ENCODE measurements at places on chromosomes 2 and 18. TPM values are rescaled to one million over a fixed set of nuclear protein-coding genes. Genes with fewer than 3 reads are reported as not detected.

DNA sequence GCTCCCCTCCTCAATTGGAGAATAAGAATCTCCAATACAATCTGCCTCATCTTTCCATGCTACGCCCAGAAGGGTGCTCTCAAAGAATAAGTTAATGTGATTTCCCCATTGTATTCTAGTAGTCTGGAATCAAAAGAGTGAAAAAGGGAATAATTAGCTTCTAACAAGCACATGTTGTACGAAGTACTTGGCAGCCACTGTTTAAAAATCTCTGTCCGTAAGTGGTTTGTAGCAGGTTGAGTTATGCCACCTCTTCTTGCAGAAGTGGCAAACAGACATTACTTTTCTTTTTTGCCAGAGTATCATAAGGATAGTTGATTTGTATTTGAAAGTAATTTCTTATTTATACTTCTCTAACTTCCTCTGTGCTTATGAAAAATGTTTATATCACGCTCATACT, 184.7 kb downstream of the CD226 start:
- DNase-seq = no peak

The SS18 gene
- 81.4 TPM for polyA plus RNA-seq

The SP140L gene
- polyA plus RNA-seq = 10.2 TPM

GRCh38 chr2:17877811-17878280, 621 bp upstream of the KCNS3 start:
- DNase-seq = no peak

DNA sequence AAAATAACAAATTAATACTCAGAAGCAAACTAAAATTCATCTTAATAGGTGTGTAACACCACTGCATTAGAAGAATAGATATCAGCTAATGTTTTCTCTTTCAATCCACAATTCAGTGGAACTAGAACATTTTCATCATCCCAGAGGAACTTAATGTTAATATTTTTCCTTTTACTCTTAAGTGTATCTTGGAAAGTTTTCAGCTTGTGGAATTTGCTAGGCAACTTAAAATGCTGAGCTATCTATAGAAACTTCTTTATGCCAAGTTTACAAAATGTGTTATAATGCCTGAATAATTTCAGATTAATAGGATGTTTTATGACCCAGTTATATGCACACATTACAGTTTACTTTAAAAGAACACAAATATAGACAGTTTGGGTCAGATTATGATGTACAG, 86.6 kb upstream of the FAM237A start:
- DNase-seq = no peak

GRCh38 chr2:176758426-176758825, 454.2 kb upstream of the HNRNPA3 start:
- DNase-seq = no peak

DNA sequence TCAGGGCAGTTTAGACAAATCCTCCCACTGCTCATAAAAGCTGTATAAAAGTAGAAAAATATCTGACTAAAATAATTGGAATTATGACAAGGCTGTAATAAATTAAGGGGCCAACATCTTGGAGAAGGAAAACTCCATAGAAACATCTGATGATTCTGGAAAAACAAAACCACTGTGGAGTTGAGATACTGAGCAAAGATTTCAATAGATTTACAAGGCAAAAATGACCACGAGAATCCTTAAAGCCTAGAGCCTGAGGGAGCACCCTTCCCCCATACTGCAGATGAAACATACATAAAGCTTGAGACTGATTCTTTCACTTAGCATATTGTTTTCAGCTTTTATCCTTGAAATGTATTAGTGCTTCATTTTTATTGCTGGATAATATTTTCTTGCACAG, 286.4 kb upstream of the MMADHC start:
- no peak for DNase-seq

DNA sequence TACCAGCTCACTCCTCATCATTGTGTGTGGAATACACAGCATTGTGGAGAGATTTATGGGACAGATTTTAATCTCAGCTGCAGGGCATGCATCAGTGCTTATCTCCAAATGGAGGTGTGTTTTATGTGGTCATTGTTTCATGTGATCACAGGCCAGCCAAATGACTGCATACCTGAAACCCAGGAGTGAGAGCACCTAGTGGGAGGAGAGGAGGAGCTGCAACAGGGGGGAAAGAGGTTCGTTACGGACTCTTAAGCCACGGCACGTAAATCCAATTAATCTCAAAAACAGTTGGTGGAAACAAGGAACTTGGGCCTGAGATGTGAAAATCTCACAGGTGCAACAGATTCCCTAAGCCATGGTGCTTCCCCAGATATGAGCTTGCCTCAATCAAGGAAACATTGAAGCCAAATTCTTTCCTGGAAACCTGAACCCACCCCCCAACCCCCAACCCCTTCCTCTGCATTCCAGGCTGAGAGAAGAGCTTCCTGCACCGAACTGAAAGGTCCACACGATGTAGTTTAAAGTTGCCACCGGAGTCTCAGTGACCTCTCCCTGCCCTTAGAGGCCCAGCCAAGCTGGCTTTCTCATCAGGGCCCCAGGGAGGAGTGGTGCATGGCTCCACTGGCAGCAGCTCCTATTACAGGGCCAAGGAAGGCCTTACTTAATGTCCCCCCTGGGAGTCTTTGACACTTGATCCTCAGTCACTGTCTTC, 167.4 kb downstream of the C1D start:
- peak; percentile 87 for DNase-seq

The EN1 gene
- polyA plus RNA-seq = not detected

The TSGA10 gene
- polyA plus RNA-seq = 14.7 TPM

The PAX3 gene
- polyA plus RNA-seq = 0.13 TPM

The CTNNA2 gene
- polyA plus RNA-seq = 4.2 TPM

DNA sequence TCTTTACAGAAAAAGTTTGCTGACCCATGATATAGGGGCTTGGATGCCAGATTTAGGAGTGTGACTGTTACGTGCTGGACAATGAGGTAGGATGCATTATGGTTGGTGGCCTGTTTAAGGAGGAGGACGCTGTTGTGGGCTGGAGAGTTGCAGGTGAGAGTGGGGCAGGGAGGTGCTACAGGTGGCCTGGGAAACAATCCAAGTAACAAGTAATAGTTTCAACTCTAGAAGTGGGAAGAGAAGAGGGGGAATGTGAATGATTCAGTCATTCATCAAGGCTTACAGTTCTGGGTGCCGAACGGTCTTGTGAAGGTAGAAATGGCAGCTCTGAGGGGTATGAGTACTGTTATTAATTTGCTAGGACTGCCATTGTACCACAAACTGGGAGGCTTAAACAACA, 6.2 kb downstream of the FABP1 start:
- DNase-seq = no peak

- DNase-seq = no peak
Measured at GRCh38 chr2:174121175-174121574, 127.2 kb downstream of the OLA1 start.

The SIGLEC15 gene
- 0.79 TPM for polyA plus RNA-seq

The LRATD1 gene
- 19.3 TPM for polyA plus RNA-seq

GRCh38 chr2:121777699-121778058, 22.2 kb downstream of the TSN start:
- no peak for DNase-seq

- DNase-seq = peak; percentile 77
Measured at GRCh38 chr18:24491927-24492834, 31.7 kb downstream of the HRH4 start.

GRCh38 chr2:233386382-233387041, 32.2 kb downstream of the DGKD start:
- no peak for DNase-seq

DNA sequence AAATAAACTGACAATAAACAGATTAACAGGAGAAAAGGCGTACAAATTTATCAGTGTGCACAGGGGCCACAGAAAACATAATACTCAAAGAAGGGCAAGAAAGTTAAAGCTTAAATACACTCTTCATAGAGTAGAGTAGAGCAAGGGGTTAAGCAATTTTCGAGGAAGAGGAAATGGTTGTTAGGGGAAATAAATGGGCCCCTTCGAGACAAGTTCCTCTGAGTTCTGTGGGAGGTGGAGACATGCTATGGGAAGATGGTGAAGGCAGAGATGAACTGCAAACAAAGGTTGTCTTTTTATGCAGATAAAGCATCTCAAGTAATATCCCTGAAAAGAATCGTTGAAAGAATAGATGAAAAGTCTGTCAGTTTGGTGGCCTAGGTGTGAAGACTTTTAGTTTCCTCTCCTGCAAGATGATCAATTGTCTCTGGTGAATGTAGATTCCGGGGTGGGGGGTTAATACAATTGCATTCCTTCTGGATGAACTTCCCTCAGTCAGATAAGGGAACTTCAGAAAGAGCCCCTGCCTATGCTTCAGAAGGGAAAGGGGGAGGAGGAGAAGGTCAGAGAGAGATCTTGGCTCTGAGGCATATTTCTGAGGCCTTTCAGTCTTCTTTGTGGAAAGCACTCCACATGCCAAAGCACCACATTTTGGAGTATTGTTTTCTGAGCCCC, 127.0 kb downstream of the METTL4 start:
- DNase-seq = no peak

DNA sequence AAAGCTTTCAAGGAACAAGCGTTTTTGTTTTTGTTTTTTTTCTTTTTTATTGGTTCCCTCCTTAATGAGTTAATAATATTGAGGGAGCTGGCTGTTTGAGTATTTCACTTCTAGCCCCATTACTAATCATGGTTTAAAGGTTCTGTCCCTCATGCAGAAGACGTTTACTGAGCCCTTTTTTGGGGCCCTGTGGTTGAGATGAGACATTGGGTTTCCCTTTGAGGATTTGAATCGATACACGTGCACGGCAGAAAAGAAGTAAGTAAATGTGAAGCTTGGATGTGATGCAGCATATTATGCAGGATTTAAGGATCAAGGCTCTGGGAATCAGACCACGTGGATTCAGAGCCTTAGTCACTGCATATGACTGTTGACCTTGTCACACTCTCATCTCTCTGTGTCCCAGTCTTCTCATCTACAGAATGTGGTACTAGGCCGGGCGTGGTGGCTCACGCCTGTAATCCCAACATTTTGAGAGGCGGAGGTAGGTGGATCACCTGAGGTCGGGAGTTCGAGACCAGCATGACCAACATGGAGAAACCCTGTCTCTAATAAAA, 1.0 kb upstream of the CHST10 start:
- DNase-seq = no peak

DNA sequence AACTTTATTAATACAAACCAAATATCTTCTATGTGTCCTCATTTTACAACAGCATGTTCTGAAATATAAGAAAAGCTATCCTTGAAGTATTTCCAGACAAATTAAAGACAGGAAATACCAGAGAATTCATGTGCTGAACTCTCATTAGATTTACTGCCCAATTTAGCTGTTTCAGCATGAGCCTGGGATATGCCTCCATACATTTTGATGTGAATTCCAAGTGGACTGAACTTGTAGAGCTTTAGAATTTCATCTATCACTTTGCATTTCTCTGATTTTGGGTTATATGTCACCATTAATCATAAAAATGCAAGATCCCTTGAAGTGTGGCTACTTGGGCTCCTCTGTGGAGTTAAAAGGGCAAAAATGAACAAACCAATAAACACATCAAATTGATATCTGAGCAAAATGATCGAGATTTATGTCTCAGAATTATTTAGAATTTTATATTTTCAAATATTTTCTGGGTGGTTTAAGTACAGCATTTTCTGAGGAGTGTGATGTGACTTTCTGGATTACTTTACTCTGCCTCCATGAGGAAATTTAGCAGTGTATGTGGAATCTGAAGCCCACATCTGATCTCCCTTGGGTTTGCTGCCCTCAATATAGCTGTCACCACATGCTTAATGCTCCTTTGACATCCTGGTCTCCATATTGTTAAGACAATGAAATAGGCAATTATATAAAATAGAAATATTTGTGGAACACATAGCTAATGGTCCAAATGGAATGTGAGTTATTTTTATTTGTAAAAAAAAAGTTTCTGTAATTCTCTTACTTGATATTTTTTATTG, 206.6 kb upstream of the RBMS1 start:
- DNase-seq = peak; percentile 57

Measured in renal pelvis (tissue), 12 donors.